ENCODE measurements at places on chromosomes 13 and 19.

- no peak for DNase-seq
Observed at GRCh38 chr19:16031872-16032200, 44.5 kb upstream of the TPM4 start.

- DNase-seq, result no peak
Observed at GRCh38 chr13:44135566-44135965, 238.1 kb upstream of the SERP2 start.

GRCh38 chr13:42272115-42272803, at the start of gene AKAP11:
Gene AKAP11, plus strand, starts transcription at chr13:42272152. Its CDS starts 14,197 bp downstream, at chr13:42286349.
- peak; percentile 61 for DNase-seq

DNA sequence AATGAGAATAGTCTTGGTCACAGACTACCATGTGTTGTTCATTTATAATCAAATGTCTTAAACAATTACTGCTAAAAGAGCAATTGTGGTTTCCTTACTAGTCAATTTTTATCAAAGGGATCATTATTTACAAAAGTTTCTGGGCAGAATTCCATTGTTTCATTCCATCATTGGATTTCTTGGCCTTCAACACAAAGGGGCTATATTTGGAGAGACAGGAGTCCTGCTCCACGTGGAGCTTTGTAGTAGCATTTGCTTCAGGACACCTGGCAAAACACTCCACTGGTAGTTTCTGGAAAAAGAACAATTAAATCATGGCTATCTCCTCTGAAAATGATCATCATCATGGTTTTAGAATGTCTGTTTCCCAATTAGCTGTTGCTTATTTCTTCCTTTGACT, 22.3 kb upstream of the STARD13 start:
- no peak for DNase-seq
